ENCODE measurements at places on chromosomes 7 and 10.

DNA sequence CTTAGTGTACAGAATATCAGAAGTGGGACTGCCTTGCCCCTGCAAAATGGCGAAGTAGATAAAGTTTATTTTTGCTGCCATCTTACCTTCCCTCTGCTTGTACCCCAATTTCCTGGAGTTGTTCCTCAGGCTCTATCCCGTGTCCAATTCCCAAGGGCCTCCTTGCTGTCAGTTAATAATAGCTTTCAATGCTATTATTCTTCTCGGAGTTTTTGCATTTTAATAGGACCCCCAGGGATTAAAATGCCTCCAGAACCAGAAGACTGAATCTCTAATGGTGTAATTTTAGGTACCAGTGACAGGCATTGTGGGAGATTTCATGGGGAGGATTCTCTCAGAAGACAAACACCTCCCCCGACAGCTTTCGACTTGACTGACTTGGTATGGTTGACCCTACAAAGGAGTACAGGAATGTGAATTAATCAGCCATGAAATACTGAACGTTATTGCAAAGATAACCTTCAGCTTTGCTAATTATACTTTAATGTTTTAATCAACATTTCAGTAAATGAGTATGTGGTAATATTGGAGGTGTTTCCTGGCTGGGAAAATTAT lies 75.2 kb downstream of the ZNF22 start:
- no peak for DNase-seq

DNA sequence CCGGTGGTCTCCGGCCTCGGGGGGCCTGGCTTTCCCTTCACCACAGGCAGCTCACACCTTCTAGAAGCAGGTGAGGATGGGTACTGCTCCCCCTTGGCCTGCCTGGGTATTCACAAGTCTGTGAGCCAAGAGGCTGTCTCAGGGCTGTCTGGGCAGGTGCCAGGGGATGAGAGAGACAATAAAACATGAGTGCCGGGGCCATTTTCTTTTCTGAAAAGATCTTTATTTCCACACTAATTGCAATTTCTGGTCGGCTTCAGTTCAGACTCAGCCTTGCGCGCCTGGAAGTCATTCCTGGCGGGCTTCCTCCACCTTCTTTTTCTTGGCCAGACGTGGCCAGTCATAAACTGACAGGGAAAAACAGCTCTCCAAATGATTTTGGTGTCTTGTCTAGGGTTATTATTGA lies 171.2 kb downstream of the ARHGAP12 start:
- DNase-seq, result no peak

GRCh38 chr10:68077026-68077425 lies 1.9 kb upstream of the HERC4 start:
- no peak for DNase-seq

DNA sequence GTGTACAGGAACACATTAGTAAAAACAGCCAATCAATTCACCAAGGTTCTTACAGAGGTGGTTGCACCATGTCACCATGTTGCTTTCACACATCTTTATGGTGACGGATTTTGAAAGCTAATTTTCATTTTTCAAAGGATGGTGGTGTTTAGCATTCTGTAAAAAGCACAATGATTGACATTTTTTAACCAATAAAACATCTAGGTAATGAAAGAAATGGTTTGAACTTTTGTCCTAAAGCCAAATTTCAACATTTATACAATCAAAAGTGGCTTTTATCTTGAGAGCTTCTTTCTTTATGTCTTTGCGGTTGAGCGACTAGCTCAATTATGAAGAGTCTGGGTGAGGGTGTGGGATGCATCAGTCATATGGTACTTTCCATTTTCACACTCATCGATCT lies 94.4 kb downstream of the MALRD1 start:
- no peak for DNase-seq

GRCh38 chr7:128912281-128912680 lies 1.8 kb upstream of the KCP start:
- no peak for DNase-seq

DNA sequence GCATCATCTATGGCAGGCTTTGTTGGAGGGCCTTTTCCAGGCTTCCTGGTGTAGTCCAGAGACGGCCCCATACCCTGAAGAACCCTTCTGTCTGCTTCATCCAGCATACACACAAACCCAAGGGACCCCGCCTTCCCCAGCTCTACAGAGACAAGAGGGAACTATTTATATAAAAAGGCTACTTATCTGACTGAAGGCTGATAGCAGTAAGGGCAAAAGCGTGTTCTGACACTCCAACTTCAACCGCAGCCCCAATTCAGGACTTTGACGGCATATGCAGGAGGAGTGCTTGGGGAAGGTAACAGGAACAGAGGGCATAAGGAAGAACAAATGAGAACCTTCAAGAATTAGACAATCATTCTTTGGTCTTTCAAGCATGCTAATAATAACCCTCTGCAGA lies 21.0 kb downstream of the GNA12 start:
- no peak for DNase-seq

DNA sequence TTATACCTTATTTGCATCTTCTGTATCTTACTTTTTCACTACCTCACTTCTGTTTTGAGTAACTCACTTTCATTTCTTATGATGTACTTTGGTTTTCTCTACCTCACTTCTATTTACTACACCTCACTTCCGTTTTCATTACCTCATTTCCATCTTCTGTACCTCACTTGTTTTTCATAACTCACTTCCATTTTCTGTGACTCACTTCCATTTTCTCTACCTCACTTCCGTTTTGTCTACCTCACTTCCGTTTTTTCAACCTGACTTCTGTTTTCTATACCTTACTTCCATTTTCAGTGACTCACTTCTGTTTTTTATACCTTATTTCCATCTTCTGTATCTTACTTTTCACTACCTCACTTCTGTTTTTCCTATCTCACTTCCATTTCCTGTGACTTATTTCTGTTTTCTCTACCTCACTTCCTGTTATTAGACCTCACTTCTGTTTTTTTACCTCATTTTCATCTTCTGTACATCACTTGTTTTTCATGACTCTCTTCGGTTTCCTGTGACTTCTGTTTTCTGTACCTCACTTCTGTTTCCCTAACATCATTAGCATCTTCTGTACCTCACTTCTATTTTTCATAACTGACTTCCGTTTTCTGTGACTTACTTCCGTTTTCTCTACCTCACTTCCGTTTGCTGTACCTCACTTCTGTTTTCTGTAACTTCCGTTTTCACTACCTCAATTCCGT lies 493.1 kb upstream of the AKR1E2 start:
- DNase-seq, result no peak

DNA sequence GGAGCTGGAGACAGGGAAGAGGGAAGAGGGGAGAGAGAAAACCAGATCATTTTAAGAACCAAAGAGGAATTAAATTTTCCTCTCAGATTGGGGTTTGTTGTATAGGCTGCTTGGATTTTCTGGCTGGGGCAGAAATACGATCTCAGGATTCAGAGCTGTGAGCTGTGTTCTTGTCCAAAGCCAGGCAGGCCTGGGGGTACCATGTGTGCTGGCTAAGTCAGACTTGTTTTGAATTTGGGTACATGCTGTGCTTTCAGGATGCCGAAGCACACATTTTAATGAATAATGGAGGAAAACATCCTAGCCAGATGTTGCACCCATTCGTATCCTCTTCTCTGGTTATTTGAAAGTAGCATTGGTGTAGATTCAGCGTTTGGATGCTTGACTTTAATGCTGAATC lies 170.3 kb upstream of the PODXL start:
- DNase-seq, result no peak

- no peak for DNase-seq
Measured at GRCh38 chr10:120598386-120598785, 141.4 kb downstream of the PLPP4 start.

GRCh38 chr7:30068117-30068516 lies 39.9 kb downstream of the PLEKHA8 start:
- DNase-seq, result peak; percentile 47

DNA sequence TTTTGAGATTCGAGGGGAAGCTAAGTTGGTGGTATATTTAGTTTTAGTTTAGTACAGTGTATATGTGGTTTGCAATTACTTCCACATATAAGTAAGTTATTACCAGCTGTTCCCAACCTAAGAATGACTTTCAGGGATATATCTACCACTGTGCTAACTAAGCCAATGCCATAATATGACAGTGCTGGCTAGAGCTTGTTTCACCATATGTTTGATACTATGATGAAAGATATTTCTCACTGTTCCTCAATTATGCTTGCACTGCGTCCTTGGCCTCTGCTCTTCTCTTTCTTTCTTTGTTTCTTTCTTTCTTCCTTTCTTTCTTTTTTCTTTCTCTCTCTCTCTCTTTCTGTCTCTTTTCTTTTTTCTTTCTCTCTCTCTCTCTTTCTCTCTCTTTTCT lies 113.8 kb upstream of the SKAP2 start:
- no peak for DNase-seq

- DNase-seq, result no peak
Measured at GRCh38 chr10:73407495-73407894, 6.4 kb downstream of the ANXA7 start.

DNA sequence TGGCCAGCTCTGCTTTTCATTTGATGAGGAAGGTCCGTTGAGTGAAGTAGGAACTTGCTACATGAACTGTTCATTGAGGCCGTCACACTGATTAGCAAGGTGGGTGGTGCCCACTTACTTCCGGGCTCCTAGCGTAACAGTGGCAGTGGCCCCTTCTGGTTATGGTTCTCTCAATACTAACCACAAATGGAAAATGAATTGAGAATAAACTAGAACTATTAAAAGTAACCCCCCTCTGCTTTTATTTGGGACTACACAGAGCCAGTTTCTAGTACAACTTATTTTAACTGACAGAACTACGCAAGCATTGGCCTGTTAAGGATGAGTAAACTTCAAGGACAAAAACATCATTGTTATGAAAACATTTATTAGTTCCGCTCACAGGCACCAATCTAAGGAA lies 519.1 kb downstream of the INHBA start:
- no peak for DNase-seq

DNA sequence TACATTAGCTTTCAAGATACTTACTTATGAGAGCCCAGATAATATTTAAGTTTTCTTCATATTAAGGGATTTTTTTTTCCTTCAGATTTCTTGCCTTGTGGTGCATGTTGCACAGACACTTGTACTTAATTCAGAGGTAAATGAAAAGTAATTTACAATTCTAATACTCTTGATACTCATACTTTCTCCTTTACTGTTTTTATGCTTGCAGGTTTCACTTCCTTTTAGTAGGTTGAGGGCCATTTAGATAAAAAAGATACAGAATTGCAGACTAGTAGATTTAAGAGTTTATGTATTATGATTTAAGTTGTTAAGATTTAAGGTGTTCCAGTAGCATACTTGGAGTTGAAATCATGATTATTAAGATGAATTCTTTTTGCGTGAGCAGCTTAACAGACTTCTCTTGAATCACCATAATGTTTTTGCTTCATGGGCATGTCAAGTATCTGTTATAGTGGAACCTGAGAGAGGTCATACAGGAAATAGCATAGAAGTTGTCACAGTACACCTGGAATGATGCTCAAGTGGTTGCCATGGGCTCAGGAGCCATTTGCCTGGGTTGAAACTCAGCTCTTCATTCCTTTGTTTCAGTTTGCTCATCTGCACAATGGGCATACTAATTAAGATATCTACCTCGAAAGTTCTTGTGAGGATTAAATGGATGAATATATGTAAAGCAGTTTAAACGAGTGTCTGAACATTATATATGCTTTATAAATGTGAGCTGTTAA lies 174.8 kb upstream of the PRPS1L1 start:
- no peak for DNase-seq

- no peak for DNase-seq
Measured at GRCh38 chr7:2437537-2438148, 34.2 kb downstream of the CHST12 start.

GRCh38 chr10:33783078-33783477 lies 448.6 kb upstream of the NRP1 start:
- no peak for DNase-seq

- no peak for DNase-seq
Measured at GRCh38 chr7:22066522-22066921, 120.8 kb upstream of the CDCA7L start.

DNA sequence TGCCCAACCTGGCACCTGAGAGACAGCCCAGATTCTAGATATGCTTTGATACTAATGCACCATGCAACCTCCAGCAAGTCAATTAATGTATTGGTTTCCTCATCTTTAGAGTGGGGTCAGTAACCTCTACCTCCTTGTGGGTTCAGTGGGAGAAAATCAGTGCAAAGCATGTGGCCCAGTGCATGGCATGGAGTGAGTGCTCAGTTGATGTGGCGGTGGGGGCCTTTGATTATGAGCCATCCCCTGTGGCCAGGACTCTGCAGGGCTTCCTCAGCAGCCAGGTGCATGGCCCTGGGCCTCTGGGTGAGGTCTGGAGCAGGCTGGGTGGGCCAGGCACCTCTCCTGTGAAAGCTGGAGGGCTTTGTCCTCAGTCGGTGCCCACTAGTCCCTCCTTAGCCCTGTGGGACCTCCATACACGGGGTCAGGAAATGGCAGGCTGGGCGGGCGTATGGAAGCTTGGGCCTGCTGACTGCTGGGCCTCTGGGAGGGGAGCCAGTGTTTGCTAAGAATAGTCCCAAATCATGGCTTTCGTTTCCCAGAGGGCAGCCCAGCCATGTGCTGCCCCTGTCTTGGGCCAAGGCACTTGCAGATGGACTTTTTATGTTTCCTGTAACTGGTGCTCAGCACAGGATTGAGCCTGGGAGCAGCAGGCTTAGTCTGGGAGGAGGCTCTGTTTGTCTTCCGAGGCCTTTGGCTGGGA lies 3.4 kb downstream of the PALD1 start:
- no peak for DNase-seq

GRCh38 chr7:601595-602340 lies 82.1 kb upstream of the PDGFA start:
- DNase-seq, result no peak

DNA sequence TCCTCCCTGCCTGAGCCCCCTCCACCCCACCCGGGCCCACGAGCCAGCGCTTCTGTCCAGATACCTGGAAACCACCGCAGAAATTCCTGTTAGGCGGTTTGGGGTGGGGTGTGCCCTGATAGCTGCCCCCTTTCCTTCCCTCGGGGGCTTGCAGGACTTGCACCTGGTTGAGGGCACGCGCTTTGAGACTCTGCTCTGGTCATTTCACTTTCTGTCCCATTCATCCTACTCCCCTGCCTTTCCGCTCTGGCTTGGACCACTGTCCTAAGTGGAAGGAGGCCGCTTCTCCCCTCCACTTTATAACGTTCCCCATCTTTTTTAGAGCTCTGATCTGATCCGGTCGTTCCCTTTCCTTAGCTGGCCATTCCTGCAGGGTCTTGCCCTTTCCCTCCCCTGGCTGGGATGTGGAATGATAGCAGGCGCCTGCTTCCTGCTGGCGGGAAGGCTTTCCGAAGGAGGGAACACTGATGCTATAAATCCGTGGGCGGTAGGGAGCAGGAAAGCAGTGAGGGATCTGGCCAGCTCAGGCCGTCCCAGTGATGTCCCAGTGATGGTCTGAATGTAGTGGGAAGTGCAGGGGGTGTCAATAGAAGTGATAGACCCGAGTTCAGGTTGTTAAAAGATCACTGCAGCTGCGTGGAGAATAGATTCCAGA lies 852 bp upstream of the PRKAR1B start:
- no peak for DNase-seq

All from kidney epithelial cell (primary cell).